ENCODE measurements at places on chromosomes 2 and 18.

GRCh38 chr2:132620115-132620514 is 49.9 kb downstream of the LYPD1 start:
- no peak for DNase-seq

DNA sequence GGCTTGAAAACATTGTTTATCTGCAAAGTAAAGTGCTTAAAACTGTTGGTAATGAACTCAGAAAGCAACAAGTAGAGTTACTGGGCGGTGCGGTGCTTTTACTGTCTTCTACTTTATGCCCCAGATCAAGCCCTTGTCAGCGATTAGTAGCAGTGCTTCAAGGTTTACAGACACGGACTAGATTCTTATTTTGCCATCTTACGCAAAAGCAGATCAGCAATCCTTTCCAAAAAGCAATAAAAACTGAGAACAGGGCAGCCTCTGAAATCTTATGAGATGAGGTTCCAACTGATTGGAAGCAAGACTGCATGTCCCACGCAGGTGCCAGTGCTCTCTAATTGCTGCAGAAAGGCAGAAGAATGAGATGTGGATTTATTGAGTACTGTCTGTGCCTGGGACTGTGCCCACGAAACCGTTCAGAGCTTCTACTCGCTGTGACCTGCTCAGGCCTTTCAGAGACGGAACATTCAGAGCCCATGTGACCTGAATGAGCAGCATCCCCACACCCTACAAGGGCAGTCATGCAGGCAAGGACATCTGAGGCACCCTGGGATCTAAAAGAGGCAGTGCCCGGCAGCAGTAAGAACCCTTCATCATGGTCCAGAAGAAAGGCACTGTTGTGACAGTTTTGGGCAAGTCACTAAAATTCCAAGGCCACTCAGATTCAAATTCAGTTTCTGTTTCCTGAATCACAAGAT is 15.7 kb downstream of the COL4A3 start:
- no peak for DNase-seq

DNA sequence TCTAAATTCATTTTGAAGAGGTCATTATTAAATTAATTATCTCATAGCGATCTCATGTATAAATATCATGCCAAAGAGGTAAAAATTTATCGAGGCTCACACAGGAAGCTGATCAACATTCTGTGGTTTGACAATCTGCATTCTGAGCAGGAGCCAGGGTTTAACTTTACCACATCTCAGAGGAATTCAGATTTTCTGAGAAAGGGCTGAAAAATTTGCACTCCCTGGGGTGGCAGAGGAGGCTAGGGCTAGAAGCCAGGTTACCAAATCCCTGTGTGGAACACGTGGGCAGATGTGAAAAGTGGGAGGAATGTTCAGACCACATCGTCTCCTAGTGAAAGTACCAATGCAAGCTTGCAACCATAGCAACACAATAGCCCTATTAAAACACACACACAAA is 63.5 kb upstream of the CTLA4 start:
- DNase-seq, result no peak

GRCh38 chr2:233311241-233311926 is 3.8 kb downstream of the SAG start:
- DNase-seq, result no peak

- DNase-seq, result peak; percentile 74
These were observed 4.6 kb downstream of the LOXL3 start for GRCh38 chr2:74548900-74549826.

GRCh38 chr2:26635401-26635800 is 5.8 kb downstream of the CIB4 start:
- DNase-seq, result no peak

GRCh38 chr18:10936176-10937053 is 213.0 kb downstream of the PIEZO2 start:
- no peak for DNase-seq

GRCh38 chr18:45775241-45775676 is 50.2 kb upstream of the SIGLEC15 start:
- DNase-seq, result no peak

GRCh38 chr2:174516501-174517378 is 29.9 kb upstream of the GPR155 start:
- no peak for DNase-seq

DNA sequence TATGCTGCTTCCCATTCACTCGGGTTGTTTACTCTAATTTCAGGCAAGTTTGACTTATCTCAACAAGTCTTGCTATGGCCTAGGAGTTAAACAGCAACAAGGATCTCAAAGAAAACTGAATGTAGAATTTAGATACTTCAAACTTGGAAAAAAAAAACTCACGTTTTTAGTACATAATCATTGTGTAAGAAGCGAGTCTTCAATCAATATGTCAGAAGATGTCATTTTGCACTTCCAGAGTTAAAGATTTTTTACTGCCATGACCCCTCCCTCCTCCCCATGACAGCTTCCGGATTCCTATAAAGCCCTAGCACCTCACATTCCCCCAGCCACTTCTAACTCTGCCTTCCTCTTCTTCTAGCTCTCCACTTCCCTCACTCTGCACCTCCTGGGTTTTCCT is 133.4 kb downstream of the SS18 start:
- no peak for DNase-seq

DNA sequence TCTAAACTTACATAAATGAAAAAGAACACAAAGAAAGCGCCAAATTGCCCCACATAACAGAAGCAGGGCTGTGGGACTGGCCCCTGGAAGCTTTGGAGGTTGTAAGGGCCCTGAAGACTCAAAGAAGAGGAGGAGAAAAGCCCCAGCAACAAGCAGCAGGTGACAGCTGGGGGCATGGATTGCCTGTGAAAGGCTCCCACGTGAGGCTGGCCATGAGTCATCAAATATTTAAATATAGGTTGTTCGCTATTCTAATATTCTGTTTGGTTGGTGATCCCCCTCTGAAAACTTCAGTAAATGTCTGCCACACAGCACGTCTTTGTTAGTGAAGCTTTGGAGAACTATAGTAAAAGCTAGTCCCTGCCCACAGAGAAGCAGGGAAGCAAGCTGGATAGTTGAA is 132.4 kb downstream of the MREG start:
- no peak for DNase-seq

- no peak for DNase-seq
These were observed 111.4 kb upstream of the LRRTM4 start for GRCh38 chr2:77633601-77634000.

DNA sequence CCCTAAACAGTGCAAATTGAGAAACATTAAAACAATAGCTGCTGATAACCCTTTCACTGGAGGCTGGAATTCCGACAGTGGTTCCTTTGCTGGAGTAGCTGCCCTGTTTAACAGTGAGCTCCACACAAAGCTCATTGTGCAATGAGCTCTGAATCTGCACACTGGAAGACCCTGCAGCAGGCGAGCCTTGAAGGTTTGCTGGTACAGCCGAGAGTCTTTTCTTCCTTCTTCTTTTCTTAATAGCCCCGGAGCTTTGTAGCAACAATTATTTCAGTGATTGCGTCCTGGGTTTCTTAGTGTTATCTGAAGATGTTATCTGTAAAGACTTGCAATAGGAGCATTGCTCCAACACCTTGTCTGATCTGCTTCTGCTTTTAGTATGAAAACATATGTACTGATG is 50.8 kb upstream of the CXCR4 start:
- no peak for DNase-seq

GRCh38 chr18:70228536-70228935 is 23.0 kb upstream of the RTTN start:
- no peak for DNase-seq

DNA sequence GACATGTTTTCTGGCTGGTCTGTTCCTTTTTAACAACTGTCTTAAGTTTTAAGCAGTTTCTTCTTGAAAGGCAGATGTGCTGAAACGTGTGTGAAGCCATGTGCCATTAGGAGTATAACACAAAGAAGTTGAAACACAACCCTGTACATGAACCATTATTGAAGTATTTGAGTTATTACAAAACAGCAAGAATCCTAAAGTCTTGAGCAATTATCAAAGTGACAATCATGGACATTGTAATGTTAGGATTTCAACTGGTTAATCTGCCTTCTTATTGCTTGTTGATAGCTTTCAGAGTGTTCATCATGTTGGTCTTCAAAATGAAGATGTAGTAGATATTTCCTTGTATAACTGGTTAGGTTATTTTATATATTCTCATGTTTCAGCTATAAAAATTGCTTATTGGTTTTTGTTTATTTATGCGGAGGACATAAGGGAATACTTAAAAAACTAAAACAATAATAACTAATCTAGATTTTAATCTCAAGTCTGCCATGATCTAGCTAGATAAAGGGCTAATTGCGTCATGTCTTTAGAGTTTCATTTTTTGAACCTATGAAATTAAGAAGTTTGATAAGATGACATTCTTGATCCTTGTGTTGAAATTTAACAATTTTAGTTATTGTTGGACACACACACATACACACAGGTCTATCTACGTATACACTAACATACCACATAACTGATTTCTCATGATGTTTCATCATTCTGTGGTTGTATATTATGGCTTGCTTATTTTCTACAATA is 21.1 kb downstream of the PPP1R1C start:
- no peak for DNase-seq

DNA sequence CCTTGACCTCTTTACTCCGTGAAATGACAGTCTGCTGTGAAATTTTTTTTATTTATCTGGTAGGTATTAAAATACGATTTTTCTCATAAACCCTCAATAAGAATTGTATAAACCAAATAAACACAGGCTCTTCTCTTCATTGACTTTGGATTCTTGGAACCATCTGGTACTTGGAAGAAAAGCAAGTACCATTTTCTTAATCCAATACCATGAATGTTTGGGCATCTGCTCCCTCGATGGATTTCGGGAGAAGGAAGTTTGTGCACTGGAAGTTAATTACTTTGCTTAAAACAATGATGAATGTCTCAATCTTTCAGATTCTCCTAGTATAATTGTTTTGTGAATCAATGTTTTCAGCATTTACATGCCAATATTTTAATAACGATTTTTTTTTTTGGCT is 5.3 kb upstream of the SCG2 start:
- DNase-seq, result no peak

GRCh38 chr18:13266218-13267100 is 47.9 kb downstream of the LDLRAD4 start:
- no peak for DNase-seq

GRCh38 chr2:54053830-54054229 is 61.6 kb upstream of the ACYP2 start:
- no peak for DNase-seq

- no peak for DNase-seq
These were observed 464.0 kb downstream of the KCNJ3 start for GRCh38 chr2:155162494-155162893.

GRCh38 chr2:16454621-16455020 is 211.0 kb downstream of the CYRIA start:
- no peak for DNase-seq

GRCh38 chr2:200448455-200448854 is 61.4 kb downstream of the KCTD18 start:
- no peak for DNase-seq

- peak; percentile 56 for DNase-seq
These were observed 25.5 kb downstream of the ZC3H8 start for GRCh38 chr2:112229348-112229747.

- DNase-seq, result no peak
These were observed 11.6 kb upstream of the SKOR2 start for GRCh38 chr18:47263150-47263429.

DNA sequence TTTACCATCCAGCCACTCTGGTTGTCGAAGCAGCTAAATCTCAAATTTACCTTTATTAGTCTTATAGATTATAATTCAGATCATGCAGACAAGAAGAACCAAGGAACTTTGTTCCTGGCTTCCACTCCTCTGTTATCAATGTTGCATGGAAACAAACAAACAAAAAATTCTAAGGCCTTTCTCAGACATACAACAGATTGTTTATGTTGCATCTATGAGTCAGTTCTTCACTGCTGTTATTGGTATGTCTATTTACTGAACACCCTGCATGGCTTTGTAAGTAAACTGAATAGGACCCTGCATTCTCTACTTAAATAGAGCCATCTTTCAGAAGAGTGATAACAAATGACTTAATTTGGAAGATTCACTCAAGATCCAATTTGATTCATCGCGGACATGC is 1.6 kb upstream of the ANKRD44 start:
- DNase-seq, result no peak

DNA sequence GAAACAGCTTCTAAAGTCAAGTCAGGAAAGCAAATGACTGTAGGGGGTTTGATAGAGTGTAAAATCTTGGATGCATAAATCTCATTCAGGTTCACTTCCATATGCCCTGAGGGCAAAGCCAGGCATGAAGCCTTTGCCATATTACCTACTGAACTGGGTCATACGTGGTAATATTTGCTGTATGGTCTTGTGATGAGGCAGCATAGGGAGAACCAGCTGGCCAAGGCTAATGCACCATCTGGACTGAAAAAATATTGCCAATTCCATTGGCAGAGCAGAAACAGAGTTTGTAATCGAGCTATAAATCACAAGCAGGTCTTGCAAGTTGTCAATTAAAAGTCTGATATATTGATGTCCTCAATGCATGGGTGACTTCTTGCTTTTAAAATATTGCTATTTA is 243.8 kb downstream of the ERBB4 start:
- DNase-seq, result no peak

GRCh38 chr2:134917888-134918525 is 615 bp upstream of the CCNT2 start:
- no peak for DNase-seq

GRCh38 chr2:196166876-196167275 is 4.5 kb downstream of the STK17B start:
- no peak for DNase-seq

DNA sequence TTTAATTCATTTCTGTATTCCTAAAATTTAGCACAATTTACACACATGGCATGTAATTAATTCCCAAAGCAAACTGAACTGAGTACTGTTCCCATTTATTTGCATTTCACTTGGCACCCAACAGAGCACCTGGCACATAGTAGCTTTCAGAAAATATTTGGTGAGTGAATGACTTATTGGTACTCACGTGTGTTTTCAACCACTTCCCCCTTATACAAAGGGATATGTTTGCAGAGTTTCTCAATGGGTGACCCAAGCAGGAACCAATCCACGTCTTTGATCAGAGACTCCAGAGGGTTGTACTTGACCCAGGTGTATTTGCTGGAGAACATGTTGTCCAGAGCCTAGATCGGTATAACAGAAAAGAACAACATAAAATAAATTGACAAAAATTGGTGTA is 6.6 kb downstream of the GKN2 start:
- no peak for DNase-seq

DNA sequence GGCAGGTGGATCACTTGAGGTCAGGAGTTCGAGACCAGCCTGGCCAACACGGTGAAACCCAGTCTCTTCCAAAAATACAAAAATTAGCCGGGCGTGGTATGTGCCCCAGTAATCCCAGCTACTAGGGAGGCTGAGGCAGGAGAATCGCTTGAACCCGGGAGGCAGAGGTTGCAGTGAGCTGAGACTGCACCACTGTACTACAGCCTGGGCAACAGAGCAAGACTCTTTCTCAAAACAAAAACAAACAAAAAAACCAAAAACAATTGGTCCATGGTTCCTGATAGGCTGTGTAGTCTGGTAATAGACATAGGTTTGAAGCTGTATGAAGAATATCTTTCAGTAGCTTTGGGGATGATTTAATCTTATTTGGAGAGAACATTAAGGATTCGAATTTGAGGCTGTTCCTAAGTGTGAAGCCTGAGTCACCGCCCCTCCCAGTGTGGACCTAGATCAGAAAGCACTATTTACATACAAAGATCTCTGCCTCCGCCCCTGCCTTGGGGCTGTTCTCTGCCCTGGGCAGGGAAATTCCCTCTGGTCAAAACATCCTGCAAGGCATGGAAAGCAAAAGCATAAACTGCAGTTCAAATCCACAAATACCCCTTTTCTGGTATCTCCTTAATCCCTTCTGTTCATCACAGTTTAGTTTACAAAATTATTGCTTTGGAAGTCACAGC is 52.8 kb upstream of the PMAIP1 start:
- peak; percentile 52 for DNase-seq

- no peak for DNase-seq
These were observed 46.0 kb upstream of the MBP start for GRCh38 chr18:77178559-77178958.
